ENCODE measurements at places on chromosomes 5 and 9.

DNA sequence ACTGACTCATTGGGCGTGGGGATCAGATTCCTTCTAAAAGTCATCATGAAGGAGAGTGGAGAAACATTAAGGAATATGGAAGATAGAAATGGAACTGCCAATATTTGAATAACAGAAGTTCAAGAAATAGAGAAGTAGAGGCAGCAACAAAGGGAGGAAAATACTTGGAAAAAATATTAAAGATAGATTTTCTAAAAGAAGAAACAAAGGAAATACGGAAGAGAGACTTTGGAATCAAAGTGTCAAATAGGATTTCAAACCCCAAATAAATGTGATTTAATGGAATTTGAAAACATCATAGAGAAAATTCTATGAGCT is 605.1 kb upstream of the KLF4 start:
- H3K4me1 ChIP-seq, result no peaks in the 10 kb centered on the region
- H3K36me3 ChIP-seq, result no peaks in the 10 kb centered on the region
- no peak overlapping the region for H3K4me3 ChIP-seq
- no peaks in the 10 kb centered on the region for H3K27me3 ChIP-seq
- H3K27ac ChIP-seq, result no peak overlapping the region

DNA sequence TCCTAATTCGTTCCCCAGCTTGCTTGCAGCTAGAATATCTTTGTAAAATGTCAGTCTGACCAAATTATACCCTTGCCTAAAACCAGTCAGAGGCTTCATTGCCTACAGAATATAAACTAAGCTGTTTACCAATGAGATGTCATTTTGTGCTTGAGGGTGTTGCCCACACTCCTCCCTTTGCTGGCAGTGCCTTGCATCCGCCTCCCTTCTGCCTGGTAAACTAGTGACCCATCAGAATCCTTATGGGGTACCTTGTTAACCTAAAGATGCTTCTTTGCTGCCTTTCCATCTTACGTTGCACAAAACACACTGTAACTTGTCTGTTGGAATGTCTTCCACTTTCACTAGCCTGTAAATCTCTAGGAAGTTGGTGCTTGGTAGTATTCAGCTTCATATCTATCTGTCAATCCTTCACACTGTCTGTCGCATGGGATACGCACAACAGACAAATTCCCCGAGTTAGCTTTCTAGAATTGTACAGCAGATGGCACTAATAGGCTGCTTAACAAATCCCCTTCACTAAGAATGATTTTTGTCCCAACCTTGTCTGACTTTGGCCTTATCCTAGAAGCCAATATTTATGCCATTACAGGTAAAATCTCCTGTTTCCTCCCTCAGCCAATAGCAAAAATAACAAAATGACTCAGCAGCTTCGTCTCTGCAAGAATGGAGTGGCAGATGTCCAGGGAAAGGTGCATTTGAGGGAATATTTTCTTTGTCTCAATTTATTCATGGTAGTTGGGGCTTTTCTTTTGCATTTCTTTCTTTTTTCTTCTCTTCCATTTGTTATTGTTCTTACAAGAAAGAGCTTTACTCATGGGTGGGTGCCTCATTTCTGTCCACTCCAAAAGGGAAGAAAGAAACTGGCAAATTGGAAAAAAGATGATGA is 3.0 kb downstream of the NUDT2 start:
- peaks cover 27% of the 10 kb centered on the region for H3K4me1 ChIP-seq
- no peaks in the 10 kb centered on the region for H3K27me3 ChIP-seq
- H3K36me3 ChIP-seq, result peaks cover 15% of the 10 kb centered on the region
- no peak overlapping the region for H3K27ac ChIP-seq
- no peak for DNase-seq

DNA sequence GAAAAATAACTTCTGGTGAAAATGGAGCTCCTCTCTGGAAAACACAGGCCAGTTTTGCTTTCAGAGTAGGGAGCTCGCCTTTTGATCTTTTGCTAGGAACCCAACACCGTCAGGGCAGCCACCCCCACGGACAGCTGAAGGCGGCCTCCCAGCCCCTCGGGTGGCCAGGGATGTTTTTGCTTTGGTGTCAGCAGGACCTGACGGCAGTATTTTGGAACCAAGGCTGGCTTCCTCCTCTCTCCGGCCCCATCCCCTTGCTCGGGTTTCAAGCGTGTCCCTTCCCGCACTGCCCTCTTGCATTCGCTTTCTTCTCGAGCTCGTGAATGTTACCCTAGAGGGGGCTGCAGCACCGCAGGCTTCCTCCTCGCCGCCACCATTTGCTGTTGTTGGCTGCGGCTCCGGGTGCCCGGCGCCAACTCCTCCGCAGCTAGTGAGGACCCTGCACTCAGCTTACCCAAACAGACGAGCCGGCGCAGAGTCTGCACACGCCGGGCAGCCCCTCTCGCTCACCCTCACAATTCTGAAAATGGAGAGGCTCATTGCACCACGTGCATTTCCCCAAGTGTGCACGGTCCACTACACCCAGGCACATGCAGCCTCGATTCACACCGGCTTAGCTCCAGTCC is 35.5 kb upstream of the ADAMTSL1 start:
- peaks cover 38% of the 10 kb centered on the region for H3K27me3 ChIP-seq
- H3K4me3 ChIP-seq, result peak overlapping the region; percentile 23
- no peaks in the 10 kb centered on the region for H3K4me1 ChIP-seq
- H3K36me3 ChIP-seq, result no peaks in the 10 kb centered on the region
- no peak for DNase-seq
- no peak overlapping the region for H3K27ac ChIP-seq

GRCh38 chr9:86771941-86772634 is 175.2 kb downstream of the GAS1 start:
- no peak overlapping the region for H3K4me3 ChIP-seq
- H3K27ac ChIP-seq, result no peak overlapping the region
- no peak for DNase-seq
- no peaks in the 10 kb centered on the region for H3K36me3 ChIP-seq
